Left colon (tissue), 2 donors: ENCODE measurements at places on chromosomes 5 and 9.

DNA sequence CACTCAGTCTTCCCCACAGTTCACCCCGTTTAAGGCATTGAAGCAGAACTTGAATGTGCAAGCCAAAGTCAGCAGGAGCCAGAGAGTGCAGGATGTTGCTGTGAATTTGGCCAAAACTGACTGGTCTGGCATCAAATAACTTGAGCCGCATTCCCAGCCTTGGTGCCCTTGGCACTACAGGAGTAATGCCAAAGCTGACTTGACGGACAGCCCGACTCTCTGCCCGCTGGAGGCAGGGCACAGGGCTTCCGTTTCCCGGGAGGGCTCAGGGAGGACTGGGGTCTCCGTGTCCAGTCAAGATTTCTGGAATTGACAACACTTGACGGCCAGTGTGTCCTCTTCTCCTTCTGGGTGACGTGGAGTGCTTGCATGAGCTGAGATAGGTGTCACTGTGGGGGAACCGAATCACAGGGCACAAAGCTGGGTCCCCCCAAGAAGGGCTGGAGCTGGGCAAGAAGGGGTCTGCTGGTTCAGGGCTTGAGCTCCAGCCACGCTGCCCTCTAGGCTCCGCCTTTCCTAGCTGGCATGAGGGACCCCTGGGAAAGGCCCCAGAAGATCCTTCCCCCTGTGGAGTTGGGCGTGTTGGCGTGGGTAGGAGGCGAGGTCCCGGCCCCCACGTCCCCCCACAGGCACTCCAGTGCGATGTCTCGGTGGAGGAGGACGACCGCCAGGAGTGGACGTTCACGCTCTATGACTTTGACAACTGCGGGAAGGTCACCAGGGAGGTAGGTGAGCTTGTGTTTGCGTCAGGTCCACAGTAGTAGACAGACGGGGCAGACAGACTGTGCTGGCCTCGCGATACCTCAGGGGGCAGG lies 25.2 kb downstream of the NKD2 start:
- no peak for DNase-seq

DNA sequence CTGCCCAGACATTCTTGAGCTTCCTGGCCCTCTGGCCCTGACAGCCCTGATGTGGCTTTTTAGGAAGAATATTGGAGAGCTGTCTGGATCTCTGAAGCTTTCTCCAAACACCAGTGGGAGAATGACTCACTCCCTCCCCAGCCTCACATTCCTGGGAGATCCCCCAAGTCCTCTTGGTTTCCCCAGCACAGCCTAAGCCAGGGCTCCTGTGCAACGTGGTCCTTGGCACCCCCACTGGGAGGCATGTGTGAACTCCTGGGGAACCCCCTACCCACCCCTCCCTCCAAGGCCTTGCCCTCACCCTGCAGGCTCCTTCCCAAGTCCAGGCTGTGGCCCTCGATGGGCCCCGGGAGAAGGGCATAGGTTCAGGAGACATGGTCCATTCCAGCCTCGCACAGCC lies 12.7 kb downstream of the GLIPR2 start:
- no peak for DNase-seq

- DNase-seq: no peak
These were observed 76.5 kb upstream of the PJA2 start for GRCh38 chr5:109486200-109486804.

GRCh38 chr9:96513622-96514021 lies 63.7 kb downstream of the HABP4 start:
- DNase-seq: no peak

DNA sequence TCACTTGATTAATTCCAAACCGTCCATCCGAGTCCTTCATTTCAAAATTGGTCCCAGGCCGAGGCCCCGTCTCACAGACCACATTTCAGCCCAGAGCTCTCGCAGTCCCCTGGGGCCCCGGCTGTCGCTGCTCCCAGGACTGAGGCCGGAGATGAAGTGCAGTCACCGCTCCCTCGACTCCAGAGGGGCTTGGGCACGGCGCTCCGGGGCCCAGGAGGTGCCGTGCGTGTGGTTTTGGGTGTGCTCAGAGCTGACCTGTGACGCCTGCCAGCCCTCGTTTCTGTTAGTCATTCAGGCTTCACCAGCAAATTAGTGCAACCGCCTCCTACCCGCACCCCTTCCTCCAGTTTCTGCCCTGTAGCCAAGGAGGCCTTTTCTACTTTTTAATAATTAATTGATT lies 48.7 kb upstream of the PHYKPL start:
- no peak for DNase-seq

DNA sequence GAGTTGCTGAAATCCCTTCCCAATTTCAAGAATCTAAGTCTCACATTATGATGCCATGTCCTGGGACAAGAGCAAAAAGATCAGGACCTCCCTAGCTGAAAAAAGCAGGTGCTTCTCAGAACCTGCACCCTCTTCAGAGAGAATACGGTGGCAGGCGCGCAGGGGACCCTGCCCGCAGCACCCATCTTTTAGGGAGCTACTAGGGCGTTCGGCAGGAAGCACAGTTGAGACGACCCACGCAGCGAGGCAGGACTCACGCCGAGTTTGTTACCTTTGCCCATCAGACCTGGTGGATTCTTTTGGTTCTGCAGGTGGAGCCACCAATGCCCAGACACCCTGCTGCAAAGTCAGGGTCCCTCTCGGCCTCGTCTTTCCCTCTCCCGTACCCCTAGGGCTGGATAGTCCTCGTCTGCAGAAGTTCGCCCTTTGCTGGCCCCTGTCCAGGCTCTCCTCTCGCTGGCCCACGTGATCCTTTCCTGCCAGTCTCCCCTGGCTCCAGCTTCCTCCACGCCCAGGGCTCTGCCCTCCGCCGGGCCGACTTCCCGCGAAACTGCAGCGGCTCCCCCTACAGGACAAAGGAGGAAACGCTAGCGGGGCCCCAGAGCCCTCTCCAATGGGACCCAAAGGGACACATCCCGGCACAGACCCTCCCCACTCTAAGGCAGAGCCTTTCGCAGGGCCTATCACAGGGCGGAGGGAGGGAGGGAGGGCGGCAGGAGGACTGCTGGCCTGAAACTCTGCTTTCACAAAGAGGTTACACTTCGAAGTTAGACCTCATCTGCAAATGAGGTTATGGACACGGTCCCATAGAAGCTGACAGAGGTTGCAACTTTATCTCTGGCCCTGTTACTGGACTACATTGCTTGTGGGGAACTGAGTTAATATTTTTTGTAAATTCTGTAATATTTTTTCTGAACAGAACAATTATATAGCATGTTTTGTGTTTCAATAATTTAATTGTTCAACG lies 28.8 kb downstream of the TMEM174 start:
- DNase-seq: peak; percentile 93

DNA sequence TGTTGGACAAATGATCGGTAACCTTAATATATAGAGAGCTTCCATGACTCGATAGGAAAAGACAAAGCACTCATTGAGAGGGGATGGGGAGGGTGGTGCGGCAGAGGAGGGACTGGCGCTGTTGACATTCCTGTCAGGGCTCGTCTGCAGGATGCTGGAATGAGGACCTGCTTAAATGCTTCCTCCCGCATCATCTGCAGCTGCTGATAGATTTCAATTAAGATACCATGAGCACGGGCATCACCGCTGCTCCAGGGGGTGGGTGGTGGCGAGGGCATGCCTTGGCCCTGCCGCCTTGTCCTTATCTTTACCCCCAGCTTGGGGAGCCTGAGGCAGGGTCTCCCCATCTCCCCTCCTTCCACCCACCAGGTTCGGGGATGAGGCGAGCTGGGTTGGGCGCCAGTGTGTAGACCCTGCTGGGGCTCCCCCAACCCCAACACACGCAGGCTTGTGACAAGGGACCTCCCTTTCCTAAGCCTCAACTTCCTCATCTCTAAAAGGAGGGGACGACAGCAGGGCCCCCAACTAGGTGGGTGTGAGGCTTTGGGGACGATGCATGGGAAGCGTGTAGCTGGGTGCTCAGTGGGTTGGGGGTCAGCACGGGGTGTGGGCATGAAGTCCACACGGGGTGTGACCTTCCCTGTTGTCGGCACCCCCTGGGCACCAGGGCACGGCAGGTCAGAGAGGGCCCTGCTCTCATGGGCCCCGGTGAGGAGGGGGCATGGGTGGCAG lies 11.7 kb upstream of the QRFP start:
- DNase-seq: no peak

GRCh38 chr5:139844472-139845145 lies 49.0 kb downstream of the PSD2 start:
- DNase-seq: peak; percentile 83

DNA sequence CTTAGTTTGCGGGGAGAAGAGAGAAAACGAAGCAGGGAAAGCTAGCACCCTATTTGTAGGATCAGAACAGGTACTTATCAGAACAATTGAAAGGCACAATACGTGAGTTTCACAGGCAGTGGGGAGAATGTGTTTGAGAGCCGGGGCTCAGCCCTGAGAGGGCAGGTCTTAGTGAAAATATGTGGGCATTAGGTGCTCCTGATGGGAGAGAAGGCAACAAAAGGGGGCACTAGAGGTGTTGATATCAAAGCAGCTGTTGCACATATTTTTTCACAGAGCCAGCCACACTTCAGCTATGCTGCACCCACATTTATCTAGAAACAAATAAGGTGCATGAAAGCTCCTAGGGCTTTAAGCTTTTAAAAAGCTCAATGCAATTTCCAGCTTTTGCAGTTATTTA lies 99.7 kb upstream of the MAN2A1 start:
- DNase-seq: no peak

GRCh38 chr5:160272889-160273288 lies 39.5 kb downstream of the CCNJL start:
- DNase-seq: no peak

DNA sequence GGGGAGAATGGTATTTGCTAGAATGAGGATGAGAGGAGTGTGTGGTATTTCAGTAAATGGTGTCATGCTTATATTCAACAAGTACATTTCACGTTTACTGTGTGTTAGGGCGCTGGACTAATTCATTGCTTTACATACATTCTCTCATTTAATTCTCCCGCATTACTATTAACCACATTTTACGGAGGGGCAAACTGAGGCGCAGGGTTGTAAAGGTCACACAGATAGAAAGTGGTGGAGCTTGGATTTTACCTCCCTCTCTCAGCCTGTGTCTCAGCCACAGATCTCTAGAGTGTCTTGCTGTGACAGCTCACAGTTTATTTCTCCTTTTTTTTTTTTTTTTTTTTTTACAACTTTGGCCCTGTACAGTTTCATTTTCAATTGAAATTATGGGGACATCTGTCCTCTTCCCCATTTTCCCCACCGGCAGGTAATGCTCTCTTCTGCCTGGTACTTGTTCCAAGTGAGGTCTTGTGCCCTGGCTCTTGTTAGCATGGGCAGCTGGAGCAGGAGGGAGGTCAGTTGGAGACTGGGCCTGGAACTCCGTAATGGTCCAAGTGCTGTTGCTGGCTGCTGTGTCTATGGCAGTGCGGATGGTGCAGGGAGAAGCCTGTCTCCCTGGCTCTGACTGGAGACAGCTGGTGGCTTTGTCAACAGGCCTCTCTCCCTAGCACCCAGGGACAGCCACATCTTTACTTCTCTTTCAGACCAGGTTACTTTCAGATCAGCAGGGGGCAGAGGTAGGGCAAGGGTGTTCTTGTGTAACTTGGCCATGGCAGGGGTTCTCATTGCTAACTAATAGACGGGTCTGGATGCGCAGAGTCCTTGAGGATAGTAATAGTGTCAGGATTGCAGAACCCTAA lies 20.5 kb upstream of the NDST1 start:
- no peak for DNase-seq

DNA sequence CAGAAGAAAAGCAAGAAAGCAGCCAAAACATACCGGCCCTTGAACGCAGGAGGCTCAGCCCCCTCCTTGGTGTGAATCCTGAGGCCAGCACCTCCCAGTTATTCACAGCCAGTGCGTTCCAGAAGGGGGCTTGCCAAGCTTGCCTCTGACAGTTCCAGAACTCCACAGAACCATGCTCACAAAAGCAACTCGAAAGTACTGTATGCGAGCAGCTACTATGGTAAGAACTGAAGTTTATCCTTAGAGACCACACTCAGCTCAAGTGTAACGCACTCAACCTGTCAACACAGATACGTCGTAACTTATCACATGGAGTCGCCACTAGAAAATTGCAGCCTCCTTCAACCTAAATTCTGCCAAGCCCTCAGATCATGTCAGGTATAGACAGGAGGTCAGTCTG lies 1.4 kb downstream of the UBAC1 start:
- no peak for DNase-seq

GRCh38 chr5:19975795-19976194 lies 12.2 kb downstream of the CDH18 start:
- no peak for DNase-seq
